Kidney epithelial cell (primary cell): ENCODE measurements at places on chromosomes 4 and X. TPM values are rescaled to one million over a fixed set of nuclear protein-coding genes. Genes with fewer than 3 reads are reported as not detected.
A peak's percentile ranks its signal among the peaks of the same experiment; 100 is the strongest.

Gene TSPAN6
- total RNA-seq = 42.7 and 44.0 TPM in 2 replicates

Gene RAB39B
- 5.4 and 6.6 TPM in 2 replicates for total RNA-seq

Gene HSPA4L
- total RNA-seq = 7.5 and 10.2 TPM in 2 replicates

Gene CCDC158
- 0.34 and 0.84 TPM in 2 replicates for total RNA-seq

Gene TLR10
- total RNA-seq = not detected in 2 replicates

Gene RASL11B
- 0.67 and 2.1 TPM in 2 replicates for total RNA-seq

Gene FABP2
- not detected in 2 replicates for total RNA-seq

Gene FHL1
- 37.3 and 42.0 TPM in 2 replicates for total RNA-seq

Gene GAGE12H
- not detected in 2 replicates for total RNA-seq

Gene SLC25A43
- 5.6 and 9.8 TPM in 2 replicates for total RNA-seq

Gene FREM3
- total RNA-seq = 0.07 TPM in 1 of 2 replicates, not detected in the other

- no peak for DNase-seq
These were observed 6.6 kb downstream of the GUCY2F start for GRCh38 chrX:109475174-109475891.

DNA sequence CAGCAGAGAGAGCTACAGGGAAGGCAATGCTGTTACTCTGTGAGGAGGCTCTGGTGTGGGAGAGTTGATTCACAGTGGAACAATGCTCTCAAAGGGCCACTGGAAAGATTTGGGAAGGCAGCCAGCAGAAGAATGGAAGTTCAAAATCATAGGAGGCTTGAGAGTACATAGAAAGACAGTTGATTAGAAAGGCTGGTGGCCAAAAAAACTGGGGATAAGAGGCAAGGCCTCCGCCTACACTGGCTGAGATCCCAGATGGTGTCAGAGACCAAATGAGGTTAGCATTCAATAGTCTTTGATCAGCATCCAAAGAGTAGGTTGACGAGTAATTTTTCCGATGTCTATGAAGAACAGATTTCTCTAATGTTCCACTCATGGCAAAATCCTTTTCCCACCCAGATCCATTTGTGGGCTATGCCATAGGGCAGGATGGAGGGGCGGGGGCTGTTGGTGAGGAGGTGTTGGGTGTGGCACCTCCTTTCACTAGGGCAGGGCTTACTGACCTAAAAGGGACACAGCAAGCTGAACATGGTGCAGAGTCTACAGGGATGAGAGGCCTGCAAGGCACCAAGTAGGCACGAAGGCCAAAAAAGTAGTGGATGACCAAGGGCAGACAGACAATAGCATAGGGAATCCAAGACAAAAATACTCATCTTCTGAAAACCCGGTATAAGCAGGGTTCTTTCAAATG, 15.1 kb downstream of the TEC start:
- DNase-seq = no peak

DNA sequence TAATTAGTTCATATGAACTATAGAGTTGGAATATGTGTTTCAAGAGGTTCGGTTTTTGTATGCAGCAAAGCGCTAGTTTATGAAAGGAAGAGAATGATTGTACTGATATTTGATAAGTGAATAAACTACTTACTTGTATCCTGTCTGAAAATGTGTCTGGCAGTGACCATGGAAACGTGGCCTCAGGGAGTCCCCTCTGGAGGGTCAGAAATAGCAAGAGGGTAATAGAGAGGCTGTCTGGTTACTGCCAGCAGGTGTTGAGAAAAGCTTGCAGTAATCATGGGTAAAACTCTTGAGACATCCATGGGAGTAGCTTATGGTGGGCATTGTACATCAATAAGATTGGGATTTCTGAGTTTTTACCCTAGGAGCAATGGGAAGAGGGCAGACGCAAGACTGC, 77.1 kb downstream of the DCLK2 start:
- DNase-seq = no peak

DNA sequence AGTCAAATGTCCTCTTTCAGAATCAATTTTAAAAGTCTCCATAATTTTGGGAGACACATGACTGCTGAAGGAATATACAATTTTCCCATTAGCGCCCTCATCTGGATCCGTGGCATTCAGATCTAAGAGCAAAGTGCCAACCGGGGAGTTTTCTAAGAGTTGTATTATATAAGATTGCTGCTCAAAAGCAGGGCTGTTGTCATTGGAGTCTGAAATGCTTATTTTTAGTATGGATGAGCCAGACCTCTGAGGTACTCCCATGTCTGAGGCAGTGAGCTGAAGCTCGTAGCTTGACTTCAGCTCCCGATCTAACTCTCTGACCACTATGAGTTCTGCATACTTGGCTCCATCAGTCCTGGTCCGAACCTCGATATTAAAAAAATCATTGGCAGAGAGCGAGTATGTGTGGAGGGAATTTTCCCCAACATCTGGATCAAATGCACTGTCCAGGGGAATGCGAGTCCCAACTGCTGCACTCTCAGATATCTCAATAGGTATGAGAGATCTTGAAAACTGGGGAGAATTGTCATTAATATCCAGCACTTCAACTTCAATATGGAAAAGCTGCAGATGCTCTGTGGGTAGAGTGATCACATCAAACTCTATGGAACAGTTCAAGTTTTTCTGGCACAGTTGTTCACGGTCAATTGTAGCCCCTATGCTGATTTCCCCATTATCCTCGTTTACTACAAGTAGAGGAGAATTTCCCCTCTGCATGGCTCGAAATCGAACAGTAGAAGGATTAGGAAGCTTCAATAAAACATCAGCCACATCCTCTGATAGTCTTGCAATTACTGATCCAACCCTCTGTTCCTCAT, 917 bp downstream of the PCDH18 start:
- DNase-seq = no peak

DNA sequence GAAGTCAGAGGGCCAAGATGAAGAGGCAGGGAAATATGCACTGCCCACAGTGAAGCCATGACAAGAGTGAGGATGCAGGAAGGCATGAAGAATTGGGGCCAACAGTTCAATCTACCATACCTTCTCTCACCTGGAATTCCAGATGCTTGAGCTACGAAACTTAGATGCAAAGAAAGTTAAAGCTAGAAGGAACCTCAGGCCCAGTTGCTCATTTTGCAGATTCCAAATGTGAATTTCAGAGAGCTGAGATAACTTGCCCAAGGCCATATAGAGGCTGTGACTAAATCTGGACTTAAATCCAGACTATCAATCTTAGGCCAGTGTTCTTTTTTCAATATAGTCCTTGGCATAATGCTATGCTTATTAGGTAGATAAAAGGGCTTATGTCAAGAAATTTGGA, 92.7 kb downstream of the SRPX start:
- no peak for DNase-seq

GRCh38 chrX:129626026-129626425, 28.7 kb downstream of the APLN start:
- DNase-seq = no peak

GRCh38 chr4:57442831-57443291, 332.7 kb upstream of the IGFBP7 start:
- no peak for DNase-seq

DNA sequence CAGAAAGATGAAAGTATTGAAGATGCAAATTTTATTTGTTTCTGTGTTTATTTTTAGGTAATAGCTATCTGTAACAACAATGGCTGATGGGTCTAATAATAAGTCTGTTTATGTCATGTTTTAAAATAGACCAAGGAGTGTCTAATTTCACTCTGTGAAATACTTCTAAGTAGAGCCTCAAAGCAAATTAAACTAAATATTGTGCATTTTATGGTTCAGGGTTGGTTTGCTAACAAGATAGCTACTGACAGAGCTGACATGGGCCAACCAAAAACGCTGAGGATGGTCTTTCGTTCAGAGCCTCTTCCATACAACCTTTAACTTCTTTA, 437.6 kb upstream of the CTSO start:
- no peak for DNase-seq

DNA sequence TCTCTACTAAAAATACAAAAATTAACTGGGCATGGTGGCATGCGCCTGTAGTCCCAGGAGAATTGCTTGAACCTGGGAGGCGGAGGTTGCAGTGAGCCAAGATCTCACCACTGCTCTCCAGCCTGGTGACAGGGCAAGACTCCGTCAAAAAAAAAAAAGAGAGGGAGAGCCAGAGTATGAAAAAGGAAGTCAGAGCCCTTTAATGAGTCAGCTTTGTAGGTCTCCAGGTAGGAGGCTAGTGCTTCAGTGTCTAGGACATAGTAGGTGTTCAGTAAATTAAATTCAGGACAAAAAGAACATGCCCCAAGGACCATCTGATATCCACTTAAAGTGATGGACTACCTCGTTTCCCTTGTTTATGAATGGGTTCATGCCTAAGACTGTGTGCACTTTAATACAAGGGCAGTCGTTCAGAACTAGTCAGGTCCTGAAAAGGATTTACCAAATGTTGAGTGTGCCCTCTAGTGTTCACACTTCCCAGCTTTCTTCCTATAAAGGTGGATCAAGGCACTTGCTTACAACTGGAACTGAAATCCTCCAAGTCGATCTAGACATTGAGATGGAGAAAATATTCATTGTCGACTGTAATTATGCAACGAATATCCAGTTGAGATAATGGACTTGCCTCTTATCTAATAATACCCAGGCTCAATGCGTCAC, 29.0 kb downstream of the F9 start:
- DNase-seq = peak; percentile 18

DNA sequence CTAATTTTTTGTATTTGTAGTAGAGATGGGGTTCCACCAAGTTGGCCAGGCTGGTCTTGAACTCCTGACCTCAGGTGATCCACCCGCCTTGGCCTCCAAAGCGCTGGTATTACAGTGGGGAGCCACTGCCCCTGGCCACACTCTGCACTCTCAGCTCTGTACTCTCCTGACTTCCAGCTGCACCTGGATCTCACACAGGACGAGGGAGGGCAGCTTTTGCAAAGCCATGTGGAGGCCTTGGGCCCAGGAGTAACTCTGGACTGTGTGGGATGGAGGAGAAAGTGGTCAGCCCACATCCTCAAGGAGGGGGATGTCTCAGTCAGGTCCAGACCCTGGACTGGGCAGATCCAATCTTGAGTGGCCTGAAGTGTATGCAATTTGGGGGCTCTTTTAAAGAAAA, 23.0 kb downstream of the NAT8L start:
- no peak for DNase-seq

DNA sequence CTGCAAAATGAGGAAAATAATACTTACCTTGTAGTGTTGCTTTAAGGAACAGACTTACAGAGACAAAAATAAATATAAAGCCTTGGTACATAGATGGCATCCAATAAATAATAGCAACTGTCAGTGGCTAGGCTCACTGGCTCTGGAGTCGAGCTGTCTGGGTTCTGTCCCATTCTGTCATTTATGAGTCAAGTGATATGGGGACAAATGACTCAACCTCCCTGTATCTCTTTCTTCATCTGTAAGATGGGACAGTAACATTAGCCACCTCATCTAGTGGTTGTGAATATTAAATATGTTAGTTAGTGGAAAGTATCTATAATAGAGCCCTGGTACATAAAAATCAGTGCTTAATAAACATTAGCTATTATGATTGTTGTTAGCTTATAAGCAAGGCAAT, 16.7 kb upstream of the GATB start:
- DNase-seq = no peak

- peak; percentile 86 for DNase-seq
These were observed 55.0 kb upstream of the PAK3 start for GRCh38 chrX:111041018-111041462.

DNA sequence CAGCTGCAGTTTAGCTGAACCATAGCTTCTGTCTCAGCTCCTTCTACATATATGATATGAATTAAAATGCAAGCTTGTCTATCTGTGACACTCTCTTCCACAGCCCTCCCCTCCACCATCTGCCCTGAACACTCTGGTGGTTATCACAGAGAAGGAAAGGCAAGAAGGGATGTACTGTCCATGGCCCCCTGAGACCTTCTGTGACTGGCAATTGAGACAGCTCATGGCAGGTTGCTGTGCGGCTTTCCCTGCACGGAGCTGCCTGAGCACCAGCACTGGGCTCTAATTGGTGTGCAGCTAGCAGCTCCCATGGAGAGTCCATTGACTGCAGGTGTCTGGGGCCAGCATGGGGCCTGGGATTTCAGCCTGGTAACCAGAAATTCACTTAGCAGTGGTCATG, 109.8 kb upstream of the ANXA3 start:
- no peak for DNase-seq

GRCh38 chr4:43282534-43282933, 390.0 kb downstream of the GRXCR1 start:
- no peak for DNase-seq

- DNase-seq = no peak
These were observed 181.9 kb upstream of the ANXA3 start for GRCh38 chr4:78369679-78370078.

DNA sequence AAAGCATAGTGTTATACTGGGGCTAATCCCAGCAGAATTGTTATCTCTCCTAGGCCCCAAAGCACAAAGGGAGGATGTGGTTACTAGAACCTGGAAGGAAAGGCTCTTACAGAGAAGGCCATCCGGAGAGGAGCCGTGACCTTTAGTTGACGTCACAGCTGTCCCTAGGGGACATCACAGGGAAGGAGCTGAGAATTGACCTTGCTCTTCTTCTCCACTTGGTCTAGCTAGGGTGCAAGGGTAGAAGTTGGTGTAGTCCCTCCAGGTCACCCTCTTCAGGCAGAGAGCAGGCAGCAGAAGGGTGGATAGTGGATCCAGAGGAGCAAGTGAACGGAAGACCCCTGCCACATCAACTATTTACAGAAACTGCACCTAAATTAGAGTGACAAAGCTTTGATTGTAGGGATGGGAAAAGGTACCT, 22.8 kb upstream of the FGF2 start:
- no peak for DNase-seq

DNA sequence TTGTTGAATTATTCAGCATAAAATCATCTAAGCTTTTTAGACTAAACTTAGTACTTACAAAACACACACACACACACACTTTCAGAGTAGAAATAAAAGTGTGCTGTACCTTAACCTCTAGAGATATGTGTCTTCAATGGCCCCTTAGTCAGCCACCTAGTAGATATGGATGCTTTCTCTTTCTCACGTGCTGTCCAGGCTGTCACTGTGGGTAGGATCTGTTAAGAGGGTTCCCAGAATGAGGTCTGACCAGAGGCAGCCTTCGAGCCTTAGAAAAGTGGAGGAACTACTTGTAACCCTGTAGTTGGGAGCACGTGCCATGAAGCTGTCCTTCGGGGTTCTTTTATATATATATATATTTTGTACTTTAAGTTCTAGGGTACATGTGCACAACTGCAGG, 117.9 kb downstream of the COL4A5 start:
- no peak for DNase-seq

DNA sequence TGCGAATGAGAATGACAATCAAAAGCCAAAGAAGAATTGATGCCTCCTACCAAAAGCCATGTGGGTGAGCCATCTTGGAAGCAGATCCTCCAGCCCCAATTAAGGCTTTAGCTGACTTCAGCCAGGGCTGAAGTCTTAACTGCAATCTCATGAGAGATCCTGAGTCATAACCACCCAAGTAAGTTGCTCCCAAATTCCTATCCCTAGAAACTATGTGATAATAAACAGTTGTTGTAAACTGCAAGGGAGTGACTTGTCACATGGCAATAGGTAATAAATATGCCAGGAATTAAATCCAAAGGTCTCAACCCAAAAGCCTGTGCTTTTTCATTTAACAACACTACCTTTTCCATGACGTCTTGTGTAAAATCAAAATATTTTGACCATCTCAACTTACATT, 154.2 kb upstream of the TBL1X start:
- no peak for DNase-seq
